ENCODE measurements at places on chromosomes 13 and 19.

- no peak for DNase-seq
Measured at GRCh38 chr13:111912453-111912866, 154.5 kb upstream of the SOX1 start.

DNA sequence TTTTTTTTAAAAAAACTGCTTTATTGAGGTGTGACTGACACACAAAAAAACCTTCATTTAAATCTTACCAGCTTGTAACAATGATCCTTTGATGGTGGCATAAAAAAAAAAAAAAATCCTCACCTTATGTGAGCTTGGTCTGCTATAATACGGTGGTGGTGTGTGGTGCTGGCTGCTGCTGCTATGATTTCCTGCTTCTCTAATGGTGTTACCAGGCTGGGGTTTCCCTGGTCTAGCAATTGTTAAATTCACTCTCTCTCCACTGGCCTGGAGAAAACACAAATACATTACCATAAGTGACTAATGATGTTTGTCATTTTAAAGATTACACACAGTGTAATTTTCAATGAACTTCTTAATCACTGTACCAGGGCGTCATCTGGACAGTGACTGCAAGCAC, 60.6 kb downstream of the LNX2 start:
- DNase-seq, result no peak

GRCh38 chr13:21018220-21018619, 43.2 kb downstream of the LATS2 start:
- no peak for DNase-seq

DNA sequence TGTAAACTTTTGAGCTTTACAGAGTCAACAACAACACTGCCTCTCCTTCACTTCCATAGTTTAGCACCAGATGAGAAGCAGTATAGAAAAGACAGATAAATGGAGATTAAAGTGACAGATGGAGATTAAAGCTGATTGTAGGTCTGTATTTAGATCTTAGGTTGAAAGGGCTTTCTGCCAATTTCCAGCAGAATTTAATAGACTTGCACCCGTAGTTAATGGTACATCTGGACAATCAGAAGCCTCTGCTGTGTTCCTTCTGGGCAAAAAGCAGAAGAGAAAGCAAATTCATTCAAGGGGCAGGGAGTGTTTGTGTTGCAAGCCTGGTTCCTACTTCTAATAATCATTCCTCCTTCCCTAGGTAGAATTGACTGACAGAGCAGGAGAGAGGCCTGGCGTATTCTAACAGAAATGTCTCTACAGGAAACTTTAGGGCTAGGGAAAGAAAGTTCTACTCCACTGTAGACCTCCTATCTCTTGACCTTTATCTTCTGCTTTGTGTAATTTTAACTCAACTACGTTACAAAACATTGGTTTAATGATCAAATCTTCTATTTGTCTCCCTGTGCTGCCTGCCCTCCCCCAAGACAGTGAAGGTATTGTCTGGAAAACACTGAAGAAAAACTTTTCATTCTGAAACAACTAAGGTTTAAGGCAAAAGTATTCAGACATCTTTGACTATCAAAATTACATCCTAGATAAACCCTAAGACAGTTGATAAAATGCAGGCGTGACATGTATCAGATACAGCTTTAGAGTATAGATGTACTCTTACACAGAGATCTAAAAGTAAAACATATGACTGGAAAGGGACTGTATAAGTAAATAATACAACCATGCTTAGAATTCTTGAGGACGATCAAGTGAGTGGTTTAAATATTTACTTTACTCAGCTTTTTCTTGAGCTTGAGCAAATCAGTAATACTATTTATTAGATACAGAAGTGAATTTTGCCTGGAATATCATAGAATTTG, 44.4 kb downstream of the GPC6 start:
- DNase-seq, result no peak

GRCh38 chr19:30667746-30668145, 295.6 kb downstream of the ZNF536 start:
- DNase-seq, result no peak

Measured in stimulated activated CD4-positive, alpha-beta T cell treated with anti-CD3 and anti-CD28 coated beads, Interleukin-2, amount 100 ng/mL, for 24 hours (primary cell).